Activated T-helper 2 cell treated with anti-CD3 and anti-CD28 coated beads, Interferon-gamma antibody, Interleukin-2, Interleukin-4, amounts not matched to agents 10 μg/mL and 5 μg/mL and 100 μg/mL, durations not matched to agents 14 hours and 24 hours and 36 hours (primary cell): ENCODE measurements at places on chromosomes 7 and 10. TPM values are rescaled to one million over a fixed set of nuclear protein-coding genes. Genes with fewer than 3 reads are reported as not detected.

SORCS1 gene
- 0.09 and 0.21 TPM in 2 replicates for total RNA-seq

OR2A7 gene
- 2.2 and 2.5 TPM in 2 replicates for total RNA-seq

SEMA4G gene
- 1.3 and 1.6 TPM in 2 replicates for total RNA-seq

DMTF1 gene
- total RNA-seq = 103 and 112 TPM in 2 replicates

ABCF2 gene
- 63.4 and 69.2 TPM in 2 replicates for total RNA-seq

ERVW-1 gene
- not detected in 2 replicates for total RNA-seq

PARD3 gene
- total RNA-seq = 1.4 and 2.0 TPM in 2 replicates

MAD1L1 gene
- 52.3 and 55.0 TPM in 2 replicates for total RNA-seq

SCART1 gene
- total RNA-seq = 1.3 and 1.4 TPM in 2 replicates

- DNase-seq = no peak
These were observed 456.2 kb downstream of the REEP3 start for GRCh38 chr10:63977329-63977923.

GRCh38 chr7:128932862-128933179 is 4.9 kb upstream of the IRF5 start:
- no peak for DNase-seq

DNA sequence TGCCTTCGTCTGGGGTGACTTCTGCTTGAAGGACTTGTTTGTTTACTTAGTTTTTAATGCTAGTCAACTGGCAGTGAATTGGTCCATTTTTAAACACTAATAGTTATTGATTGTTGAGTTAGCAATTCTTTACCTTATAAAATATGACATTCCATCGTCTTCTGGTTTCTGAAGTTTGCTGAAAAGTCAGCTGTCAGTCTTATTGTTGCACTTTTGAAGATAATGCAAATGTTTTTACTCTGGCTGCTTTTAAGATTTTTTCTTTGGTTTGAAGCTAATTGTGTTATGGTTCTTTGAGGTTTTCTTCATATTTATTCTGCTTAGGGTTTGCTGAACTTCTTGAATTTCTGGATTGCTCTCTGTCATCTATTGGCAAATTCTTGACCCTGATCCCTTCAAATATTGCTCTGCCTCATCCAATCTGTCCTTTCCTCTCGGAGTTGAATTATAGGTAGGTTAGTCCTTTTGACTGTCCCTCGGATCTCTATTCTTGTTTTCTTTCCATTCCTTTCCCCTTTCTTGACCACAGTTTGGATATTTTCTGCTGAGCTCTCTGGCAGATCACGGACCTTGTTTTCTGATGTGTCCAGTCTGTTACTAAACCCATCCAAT is 24.2 kb downstream of the MGMT start:
- no peak for DNase-seq

DNA sequence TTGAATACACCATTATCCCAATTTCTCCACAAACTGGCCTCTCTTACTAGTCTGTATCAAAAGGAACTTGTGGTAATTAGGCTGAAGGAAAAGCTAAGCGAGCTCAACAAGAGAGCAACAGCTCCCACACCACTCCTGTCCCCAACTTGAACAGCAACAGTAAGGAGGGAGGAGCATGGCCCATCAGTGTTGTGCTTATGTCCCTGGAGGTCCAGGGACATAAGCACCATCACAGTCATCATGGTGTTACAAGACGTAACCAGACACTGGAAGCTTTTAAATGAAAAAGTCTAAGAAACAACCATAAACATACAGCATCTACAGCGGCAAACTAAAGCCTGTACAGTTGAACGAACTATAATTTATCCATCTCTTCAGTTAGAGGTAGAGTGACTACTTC is 989 bp downstream of the ERLIN1 start:
- no peak for DNase-seq

- no peak for DNase-seq
These were observed 39.0 kb upstream of the TECTB start for GRCh38 chr10:112244197-112244596.

- no peak for DNase-seq
These were observed 317.8 kb downstream of the TNS3 start for GRCh38 chr7:47264021-47264651.

DNA sequence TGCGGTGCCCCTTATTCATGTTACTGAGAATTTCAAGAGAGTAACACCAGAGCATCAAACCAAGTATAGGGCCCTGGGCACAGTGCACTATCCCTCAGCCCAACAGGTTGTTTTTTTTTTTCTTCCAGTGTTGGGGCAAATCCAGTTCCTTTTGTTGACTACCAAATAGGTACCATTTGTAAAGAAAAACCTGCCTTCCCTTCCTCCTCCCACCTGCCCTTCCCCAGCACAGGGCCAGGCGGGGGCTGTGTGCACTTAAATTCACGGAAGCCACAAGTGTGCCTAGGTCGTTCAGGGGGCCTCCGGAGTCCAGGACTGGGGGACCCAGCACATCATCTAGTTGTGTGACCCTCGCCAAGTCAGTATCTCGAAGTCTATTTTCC is 595 bp upstream of the SFXN4 start:
- DNase-seq = no peak

GRCh38 chr7:21771266-21771665 is 174.4 kb downstream of the CDCA7L start:
- DNase-seq = no peak

DNA sequence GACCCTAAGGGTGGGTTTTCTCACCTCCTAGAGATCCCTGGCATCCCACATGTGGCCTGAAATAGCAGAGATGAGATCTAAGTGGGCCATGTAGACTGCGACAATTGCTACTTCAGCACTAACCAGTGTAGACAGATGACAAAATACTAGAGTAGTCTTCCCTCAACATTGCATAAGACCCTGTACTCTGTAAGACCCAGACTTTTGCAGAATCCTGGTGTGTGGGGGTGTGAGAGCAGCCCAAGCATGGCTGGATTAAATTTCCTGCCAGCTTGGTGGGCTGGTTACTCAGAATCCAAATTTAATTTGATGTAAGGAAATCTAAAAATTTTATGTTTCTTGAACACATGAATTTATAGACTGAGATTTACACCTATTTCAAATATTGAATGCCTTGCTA is 88.3 kb downstream of the ZNF365 start:
- DNase-seq = no peak

DNA sequence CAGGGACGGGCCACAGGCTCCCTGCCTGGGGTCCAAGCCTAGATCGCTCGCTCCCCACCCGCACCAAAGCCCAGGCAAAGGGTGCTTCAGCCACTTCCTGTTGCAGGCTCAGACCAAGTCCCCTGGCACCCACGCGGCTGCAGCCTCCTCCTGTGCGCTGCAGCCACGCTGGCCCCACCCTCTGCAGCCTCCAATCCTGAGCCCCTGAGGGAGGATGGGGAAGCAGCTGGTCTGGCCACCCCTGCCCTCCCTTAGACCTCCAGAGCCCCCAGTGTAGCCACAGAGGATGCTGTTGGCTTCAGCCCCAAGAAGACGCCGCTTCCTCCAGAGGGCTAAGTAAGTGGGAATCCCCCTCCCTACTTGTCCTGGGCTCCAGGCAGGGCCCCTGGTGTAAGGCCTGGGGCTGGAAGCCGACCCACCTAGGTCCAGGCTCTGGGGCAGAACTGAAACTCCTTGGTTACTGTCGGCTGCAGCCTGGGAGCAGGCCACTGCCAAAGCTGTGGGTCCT is 9.4 kb downstream of the LIMK1 start:
- no peak for DNase-seq

- DNase-seq = no peak
These were observed 56.9 kb upstream of the VOPP1 start for GRCh38 chr7:55629051-55629677.

GRCh38 chr7:26374647-26375373 is 83.1 kb downstream of the SNX10 start:
- DNase-seq = no peak

- DNase-seq = no peak
These were observed 243.6 kb downstream of the BICC1 start for GRCh38 chr10:58756130-58756719.

DNA sequence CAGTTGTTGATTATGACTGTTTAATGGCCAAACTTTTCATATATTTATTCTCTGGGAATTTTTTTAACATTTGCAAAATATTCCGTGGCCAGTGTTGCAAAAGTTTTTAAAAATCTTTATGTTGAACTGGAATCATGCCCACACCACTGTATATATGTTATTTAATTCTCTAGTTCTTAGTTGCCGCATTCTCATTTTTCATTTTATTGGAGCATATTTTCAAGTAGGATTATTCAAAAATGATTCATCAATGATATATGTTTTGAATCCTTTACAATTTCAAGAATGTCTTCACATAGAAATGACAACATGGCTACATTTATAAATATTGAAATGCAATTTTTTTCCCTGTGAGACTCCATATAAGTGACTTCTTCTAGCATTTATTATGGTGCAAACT is 188.6 kb upstream of the LRRTM3 start:
- no peak for DNase-seq

DNA sequence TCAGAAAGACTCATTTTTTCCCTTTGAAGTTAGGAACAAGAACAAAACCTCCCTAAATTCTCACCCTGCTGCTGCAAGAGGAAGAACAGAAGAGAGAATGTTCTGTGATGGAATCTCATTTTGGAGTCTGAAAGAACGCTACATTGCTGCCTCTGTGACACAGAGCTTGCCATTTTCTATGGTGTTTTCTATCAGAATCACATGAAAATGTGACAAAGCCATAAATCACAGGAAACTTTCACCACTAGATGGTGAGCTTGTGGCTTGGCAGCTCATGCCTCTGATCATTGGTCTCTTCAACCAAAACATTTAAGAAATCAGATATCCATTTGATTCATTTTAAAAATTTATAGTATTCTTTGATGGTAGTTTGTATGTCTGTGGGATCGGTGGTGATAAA is 82.9 kb downstream of the CADPS2 start:
- DNase-seq = no peak

DNA sequence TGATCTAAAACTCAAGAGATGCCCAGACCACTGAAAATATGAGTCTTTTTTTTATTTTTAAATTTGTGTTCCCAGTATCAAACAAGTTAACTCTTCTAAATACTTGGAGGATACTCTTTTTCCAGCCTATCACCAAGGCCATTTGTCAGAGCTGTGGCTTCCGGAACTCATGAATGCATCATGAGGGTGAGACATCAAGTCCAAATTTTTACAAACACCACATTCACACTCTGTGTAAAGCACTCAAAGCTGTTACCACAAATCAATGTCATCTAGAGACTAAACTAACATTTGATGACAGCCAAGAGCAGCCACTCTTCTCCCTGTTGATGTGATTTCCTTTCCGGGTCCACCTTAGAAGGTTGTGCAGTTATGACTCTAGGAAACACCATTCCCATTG is 43.8 kb upstream of the ARID5B start:
- no peak for DNase-seq

DNA sequence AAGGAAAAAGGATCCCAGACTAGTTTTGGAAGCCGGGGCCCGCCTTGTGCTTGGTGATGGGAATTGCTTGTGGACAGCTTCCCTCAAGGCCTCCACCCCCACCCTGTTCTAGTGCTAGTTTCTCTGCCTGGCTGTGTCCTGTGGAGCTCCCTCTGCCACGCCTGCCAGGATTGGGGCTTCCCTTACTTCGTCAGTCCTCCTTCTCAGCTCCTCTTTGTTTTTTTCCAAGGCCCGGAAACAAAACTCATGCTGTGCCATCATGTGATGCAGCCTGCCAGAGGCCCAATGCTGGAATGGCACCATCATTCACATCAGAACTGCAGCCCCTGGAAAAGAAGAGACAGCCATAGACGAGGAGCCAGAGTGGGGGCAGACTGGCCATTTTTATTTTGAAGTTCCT is 11.2 kb downstream of the YKT6 start:
- no peak for DNase-seq

DNA sequence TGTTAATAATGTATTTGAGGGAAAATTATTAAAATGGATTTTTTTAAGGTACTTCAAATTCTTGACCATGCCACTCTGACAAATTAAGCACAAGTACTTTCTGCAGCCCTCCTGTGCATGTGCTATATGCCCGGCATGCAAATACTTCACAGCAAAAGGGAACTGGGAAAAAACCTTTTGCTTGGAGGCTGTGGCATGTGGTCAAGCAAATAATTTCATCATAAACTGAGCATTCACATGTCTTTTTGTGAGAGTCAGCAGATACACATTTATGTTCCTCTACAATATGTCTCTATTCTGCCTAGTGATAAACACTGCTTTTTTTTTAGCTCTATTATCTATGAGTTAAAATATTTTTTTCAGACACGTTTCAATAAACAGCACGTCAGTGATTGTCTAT is 53.7 kb upstream of the SEMA3A start:
- no peak for DNase-seq

DNA sequence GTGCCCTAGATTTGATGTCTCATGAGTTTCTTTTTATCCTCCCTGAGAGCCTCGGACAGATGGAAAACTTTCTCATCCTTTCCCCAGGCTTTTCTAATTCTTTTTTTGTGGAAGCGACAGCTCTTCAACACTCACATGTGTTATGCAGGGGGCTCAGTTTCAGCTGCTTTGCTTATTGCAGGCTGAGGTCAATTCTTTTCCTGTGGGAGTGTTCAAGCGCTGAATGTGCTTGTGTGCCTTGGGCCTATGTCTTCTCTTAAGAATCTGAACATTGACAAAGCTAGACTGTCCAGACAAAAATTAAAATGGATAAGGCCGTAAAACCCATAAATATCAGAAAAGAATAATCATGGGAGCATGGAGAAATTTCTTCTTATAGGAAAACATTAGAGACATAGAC is 125.2 kb upstream of the STEAP4 start:
- DNase-seq = no peak

- DNase-seq = no peak
These were observed 94.5 kb downstream of the GRB10 start for GRCh38 chr7:50688226-50688590.

DNA sequence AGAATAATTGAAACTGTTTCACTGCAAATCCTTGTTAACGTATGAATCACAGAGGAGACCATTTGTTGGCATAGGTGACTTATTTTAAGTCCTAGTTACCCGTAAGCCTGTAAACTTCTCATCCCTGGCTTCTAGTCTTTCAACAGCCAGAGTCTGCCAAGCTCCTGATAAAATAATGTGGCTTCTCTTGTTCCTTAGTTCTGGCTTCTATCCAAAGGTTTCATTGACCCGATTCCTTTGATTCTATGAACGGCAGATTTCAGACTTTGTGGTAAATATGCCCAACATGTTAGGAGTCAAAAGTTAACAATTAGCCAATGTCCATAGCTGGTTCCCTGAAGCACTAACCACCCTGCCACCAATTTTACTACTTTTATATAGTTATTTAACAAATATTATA is 23.3 kb downstream of the DNAH11 start:
- DNase-seq = no peak

DNA sequence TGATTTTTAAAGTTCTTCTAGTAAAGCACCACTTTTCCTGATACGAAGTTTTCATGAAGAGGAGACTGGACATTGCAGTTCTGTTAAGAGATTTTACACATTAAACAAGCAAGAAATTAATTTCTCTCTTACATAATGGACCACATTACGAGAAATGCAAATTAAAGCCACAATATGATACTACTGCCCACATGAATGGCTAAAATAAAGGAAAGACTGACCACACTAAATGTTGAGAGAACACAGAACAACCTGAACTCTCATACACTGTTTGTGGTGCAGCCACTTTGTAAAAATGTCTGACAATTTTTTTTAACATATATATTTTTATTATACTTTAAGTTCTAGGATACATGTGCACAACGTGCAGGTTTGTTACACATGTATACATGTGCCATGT is 44.0 kb upstream of the HERPUD2 start:
- DNase-seq = no peak

- DNase-seq = no peak
These were observed 609 bp downstream of the MAT1A start for GRCh38 chr10:80288849-80289248.
